ENCODE measurements at places on chromosomes 2 and 18.

DNA sequence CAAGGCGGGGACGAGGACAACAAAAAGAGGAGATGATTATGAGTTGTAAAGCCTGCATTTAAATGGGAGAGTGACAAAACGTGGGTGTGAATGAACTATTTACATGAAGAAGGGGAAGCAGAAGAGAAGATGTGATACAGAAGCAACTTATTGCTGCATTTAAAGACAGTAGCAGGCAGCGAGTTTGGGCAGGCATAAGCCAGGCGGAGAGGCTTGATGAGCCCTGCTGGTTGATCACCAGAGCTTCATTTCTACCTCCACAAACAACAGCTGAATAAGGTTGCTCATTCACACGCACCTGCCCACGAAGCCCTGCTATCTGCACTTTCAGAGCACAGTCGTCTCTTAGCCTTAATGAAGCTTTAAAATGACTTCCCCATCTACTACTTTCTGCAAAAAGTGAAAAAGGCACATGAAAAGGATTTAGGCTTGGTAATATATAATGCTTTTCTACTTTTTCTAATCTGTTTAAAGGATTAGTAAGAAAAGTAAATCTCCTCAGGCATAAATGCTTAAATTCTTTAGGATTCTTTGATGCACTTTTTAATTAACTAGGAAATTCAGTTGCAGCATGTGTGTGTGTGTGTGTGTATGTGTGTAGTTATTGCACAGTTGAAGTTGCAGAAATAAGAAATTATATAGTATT lies 3.1 kb downstream of the SLC38A11 start:
- no peak for DNase-seq

GRCh38 chr18:50969448-50969847 lies 1.6 kb downstream of the ELAC1 start:
- DNase-seq, result no peak

GRCh38 chr2:231597627-231598026 lies 5.0 kb downstream of the TEX44 start:
- DNase-seq, result no peak

DNA sequence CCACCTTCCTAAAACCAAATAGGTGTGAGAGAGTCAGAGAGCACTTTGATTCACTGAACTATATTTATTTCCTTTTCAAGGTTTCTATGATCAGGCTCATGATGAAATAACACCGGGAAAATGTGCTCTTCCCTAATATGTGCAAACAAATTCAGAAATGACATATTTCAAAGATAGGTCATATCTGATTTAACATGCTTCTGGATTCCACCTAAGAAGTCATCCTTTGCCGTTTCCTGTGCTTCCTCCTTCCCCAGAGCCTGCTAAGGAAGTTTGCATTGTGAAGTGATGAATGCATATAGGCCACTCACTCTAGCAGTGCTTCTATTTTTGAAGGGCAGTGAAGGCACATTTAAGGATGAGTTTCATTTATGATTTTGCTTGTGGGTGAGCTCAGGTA lies 327.6 kb downstream of the TDRD15 start:
- DNase-seq, result no peak

DNA sequence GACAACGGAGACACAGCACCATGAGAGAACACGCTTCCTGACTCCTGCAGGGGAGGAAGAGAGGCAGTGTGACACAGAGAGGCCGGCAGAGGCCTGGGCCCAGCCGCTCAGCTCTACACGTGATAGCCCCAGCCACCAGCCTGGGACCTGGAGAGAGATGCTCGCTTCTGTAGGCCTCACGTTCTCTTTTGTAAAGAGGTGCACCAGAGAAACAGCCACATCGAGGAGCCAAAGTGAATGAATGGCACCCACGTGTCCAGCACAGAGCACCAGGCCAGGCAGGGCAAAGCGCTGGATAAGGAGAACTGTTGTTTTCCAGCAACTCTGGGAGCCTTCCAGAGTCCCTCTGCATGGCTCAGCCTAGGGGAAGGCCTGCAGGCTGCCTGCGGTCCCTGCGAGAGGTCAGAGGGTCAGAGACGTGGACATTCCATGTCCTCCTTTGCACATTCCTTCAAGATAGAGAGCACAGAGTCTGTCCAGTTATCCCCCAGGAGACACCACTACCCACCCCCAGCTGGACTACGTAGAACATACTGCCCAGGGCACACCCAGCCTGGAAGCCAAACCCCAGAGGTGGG lies 14.2 kb downstream of the LIMS2 start:
- DNase-seq, result no peak

GRCh38 chr2:214465363-214466146 lies 54.7 kb downstream of the VWC2L start:
- no peak for DNase-seq

- DNase-seq, result no peak
Observed at GRCh38 chr2:98510322-98510662, 65.6 kb downstream of the INPP4A start.

DNA sequence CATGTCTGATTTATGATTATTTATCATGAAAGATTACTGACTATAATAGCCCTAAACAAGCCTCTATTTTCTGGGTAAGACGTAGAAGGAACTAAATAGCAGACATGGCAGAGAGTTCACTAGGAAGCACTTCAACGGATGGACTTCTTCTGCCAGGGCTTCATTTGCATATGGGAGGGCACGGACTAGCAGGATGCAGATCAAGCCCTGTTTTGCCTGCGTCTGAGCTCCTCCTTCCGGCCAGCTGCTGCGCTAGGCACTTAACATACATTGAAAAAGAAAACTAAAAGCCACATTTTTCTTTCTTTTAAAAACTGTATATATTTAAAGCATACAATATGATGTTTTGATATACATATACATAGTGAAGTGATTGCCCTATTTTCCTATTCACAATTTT lies 340.0 kb upstream of the MEX3C start:
- DNase-seq, result no peak

- DNase-seq, result no peak
Observed at GRCh38 chr2:240501531-240501991, 56.2 kb downstream of the ANKMY1 start.

- no peak for DNase-seq
Observed at GRCh38 chr18:23498117-23498516, 5.2 kb upstream of the RMC1 start.

DNA sequence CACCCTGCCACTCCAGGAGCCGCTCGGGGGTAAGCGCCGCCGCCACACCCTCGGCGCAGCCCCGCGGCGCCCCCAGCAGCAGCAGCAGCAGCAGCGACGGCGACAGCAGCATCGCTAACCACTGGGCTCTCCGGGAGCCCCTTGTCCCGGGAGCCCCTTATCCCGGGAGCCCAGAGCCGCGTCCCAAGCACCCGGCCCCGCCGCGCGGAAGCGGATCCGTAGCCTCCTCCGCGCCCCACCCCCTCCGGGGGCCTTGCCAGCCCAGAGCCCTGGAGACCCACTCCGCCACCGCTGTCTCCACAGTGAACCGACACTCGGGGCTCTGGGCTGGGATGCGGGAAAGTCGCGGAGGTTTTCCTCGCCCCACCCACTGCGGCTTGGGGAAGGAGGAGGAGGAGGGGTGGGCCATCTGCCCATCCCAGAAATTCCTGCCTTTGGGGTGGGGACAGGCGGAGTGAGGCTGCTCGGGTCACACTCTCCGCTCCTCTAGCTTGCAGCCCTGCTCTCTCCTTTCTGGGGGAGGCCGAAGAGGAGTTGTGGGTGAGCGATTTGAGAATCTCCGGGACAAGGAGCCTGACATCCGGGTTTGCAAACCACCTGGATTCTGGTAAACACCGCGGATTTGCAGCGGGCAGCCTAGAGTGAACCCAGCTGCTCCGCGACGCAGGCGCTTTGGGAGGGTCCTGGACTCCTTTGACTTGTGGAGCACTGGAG lies at the start of gene PLA2R1:
PLA2R1 (minus strand) TSS at position 324 of the 714 bp plus-strand sequence; CDS start at position 112, 212 bp downstream.
- no peak for DNase-seq

GRCh38 chr18:25759111-25759510 lies 331.3 kb downstream of the SS18 start:
- no peak for DNase-seq

GRCh38 chr2:126786765-126787164 lies 111.9 kb upstream of the TEX51 start:
- no peak for DNase-seq

Measured in thoracic aorta (tissue), 2 donors.